Muscle of back (tissue), 13 donors: ENCODE measurements at places on chromosomes 4 and X.

- DNase-seq = no peak
Measured at GRCh38 chr4:138958519-138958918, 57.1 kb upstream of the NOCT start.

DNA sequence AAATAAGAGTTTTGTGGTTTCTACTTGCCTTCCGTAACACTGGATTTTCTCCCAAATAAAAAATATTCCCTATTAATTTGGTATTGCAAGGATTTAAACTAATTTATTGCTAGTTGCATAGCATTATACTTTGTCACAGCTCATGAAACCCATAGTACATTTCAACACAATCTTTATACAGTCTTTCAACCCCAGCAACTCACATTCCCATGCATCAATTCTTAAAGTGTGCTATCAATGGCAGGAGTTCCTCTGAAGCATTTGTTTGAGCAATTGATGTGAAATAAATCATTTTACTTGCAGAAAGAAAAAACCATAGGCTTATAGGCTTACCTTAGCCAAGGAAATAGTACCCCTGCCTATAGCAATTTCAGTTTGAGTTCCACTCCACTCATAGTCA lies 251.9 kb downstream of the PAPSS1 start:
- no peak for DNase-seq

DNA sequence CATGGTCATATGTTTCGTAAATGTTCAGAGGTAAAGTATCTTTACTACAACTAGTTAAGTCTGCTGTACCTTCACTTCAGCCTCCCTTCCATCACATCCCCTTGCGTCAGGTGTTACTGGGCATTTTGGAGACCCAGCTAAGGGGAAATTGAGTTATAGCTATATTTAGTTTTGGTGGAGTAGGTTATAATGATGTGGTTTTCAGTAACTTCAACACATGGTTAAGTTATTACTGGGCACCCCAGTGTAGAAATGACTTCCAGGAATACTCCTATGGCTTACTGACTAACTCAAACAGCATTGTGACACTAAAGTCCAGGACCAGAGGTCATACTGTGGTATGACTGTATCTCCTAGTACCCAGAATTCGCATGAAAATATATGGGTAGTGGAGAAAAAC lies 23.4 kb upstream of the ACSL1 start:
- DNase-seq = no peak

GRCh38 chrX:129930941-129931410 lies 25.0 kb downstream of the UTP14A start:
- DNase-seq = no peak

DNA sequence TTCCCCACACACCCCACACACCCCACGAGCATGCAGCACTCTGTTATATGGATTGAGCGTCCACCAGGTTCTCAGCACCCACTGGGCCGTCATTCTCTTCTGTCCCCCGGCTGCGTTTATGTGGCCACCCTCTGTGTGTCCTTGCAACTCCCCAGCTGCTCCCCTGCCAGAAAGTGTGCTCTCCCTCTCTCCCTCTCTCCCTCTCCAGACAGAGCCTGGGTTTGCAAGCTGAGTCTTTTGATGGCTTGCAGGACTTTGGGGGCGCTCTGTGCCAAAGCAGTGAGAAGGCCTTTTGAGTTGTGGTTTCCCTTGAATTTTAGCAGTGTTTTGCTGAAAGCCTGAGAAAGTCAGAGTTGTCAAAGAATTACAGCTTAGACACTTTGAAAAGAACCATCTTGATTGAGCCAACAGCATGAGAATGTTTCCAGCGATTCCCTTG lies 173.5 kb downstream of the DCLK2 start:
- no peak for DNase-seq

- DNase-seq = peak; percentile 39
Measured at GRCh38 chr4:73603271-73603710, 16.9 kb downstream of the RASSF6 start.

GRCh38 chr4:31949045-31949444 lies 1228.9 kb downstream of the PCDH7 start:
- no peak for DNase-seq

DNA sequence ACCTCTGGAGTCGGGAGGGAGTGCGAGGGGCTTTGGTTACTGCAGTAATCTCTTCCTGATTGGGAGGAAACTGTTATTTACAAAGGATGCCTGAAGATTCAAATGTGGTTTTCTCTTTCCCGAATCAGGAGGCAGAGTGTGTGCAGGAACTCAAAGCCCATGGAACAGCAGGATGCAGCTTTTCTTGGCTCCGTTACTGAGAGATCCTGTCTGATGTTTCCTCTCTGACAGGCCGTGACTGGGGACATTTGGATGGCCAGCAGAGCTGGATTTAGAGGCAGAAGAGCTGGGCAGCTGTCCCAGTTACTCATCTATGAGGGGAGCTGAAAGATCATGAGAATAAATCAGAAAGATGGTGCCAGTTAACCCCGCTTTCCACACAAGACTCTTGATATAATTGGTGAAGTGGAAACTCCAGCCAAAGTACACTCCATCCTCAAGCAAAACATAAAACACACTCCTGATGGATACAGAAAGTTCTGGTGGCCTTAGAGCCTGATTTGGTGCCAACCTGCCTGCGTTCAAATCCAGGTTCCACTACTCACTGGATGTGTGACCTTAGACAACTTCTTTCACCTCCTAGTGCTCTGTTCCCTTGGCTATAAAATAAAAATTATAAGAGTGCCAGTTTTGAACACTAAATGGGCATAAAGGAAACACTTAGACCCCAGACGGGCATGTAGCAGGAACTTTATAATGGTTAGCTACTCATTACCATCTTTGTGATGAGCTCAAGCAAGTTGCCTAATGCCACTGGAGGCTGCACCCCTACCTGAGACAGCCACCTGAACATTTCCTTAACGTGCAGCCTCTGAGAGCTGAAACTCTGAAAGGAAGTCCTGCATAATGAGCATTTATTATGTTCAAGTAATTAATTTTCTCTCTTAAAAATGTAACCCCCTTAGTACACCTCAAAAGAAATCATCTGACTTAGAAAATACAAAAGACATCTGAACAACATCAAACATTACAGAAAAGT lies 349.0 kb upstream of the GATB start:
- DNase-seq = peak; percentile 67

- DNase-seq = no peak
Measured at GRCh38 chr4:88957570-88957969, 99.4 kb downstream of the FAM13A start.

DNA sequence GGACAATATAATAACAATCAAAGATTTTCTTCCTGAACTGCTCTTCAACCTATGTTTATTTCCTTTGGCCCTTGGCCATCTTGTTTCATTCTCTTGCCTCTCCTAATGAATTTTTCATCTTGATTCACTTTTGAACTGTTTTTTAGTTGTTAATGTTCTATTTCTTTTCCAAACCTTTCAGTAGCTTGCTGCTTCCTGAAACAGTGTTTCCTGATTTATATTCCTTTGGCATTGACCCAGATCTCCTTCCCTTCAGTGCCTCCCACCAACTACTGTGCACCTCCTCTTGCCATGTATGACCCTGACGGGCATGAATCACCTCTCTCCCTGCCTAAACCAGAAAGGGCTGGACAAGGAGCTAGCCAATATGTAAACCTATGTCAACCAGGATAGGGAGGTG lies 25.6 kb upstream of the SPP1 start:
- no peak for DNase-seq

DNA sequence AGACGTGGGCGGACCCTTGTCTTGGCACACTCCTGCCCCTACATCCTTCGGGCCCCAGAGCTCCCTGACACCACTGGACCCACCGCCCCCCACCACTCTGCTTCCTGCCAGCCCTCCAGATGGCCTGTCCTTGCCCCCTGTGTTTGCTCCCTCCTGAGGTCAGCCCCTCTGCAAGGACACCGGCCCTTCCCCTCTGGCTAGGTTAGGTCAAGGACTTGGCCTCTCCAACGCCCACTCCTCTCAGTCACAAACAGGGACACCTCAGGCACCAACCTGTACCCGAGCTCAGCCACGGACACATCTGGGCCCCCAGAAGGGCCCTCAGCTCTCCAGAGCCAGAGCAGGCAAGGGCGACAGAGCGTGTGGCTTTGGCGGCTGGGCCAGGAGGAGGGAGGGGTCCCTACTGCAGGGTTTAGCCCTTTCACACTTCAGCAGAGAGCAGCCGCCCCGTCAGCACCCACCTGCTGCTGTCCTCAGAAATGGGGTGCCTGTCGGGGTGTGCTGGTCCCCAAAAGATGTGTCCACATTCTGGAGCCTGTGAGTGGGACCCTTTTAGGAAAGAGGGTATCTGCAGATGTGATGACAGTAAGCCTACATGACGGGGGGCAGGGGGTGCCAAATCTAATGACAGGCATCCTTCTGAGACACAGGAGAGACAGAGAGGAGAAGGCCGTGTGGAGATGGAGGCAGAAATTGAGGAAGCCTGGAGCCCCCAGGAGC lies 23.5 kb upstream of the DUSP9 start:
- no peak for DNase-seq

DNA sequence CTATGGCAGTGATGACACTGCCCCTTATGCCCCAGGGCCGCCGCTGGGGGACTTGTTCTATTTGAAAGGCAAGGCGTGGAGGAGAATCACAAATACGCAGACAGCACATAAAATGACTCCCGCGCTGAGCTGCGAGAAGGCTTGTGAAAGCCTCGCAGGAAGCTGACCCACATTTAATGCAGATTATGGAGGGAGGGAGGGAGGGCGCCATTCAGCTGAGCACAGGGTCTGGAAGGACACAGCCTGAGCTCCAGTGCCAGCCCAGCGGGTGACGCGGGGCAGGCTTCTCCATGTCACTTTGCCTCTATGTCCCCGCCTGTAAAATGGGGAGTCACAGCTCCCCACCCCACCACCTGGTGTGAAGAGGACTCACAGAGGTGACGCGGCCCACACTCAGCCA lies 14.3 kb downstream of the ABLIM2 start:
- no peak for DNase-seq

DNA sequence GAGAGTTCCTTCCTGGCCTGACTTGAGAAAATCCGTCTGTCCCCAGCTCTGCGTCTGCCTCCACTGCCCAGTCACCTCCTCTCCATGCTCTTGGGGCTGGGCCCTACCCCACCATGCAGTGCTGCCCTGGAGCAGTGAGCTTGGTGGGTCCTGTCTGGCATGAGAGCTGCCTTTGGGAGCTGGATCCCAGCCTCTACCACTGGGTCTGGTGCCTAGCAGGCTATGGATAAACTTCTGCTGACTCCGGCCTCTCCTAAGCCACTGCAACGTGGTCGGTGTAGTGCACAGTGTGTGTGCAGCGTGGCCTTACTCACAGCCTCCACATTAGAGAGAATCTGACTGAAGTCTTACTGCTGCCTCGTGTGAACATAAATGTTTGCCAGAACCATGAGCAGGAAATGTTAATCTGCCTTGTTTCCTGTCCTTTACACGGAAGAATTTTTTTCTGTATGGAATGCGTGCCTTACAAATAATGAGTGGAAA lies 47.6 kb downstream of the HTT start:
- DNase-seq = peak; percentile 37

GRCh38 chr4:189809839-189810238 lies 130.8 kb upstream of the FRG1 start:
- no peak for DNase-seq

- peak; percentile 81 for DNase-seq
Measured at GRCh38 chrX:102652031-102652688, 877 bp downstream of the GPRASP1 start.

DNA sequence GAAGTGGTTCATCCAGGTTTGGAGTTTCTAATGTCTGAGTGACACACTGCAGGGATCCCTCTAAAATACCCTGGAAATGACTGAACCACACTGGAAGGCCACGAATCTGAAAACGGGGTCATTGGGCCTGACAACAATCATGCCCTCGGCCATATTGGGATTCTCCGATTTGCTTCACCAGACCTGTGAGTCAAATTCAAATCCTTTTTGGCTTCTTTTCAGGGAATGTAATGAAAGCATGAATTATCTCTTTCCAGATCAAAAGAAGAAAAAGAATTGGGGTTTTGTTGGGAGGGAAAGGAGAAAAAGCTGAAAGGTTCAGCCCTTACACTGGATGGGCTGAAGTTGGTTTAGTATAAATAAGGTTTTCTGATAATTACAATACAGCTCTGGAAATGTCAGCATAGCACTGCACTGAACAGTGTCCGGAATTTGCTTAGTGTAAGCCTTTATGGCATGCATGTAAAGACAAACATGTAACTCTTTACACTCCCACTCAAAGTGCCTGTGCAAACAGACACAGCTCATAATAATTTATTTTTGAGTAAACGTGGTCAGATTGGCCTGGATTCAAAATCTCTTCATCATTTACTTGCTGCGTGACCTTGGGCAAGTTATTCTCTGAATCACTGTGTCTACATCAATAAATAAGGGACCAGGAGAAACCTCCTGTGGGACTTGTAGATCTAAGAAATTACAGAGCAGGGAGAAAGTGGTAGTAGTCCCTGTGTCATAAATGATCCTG lies 21.4 kb downstream of the CT47C1 start:
- no peak for DNase-seq

GRCh38 chr4:81960961-81961360 lies 412.8 kb downstream of the HNRNPD start:
- DNase-seq = no peak

DNA sequence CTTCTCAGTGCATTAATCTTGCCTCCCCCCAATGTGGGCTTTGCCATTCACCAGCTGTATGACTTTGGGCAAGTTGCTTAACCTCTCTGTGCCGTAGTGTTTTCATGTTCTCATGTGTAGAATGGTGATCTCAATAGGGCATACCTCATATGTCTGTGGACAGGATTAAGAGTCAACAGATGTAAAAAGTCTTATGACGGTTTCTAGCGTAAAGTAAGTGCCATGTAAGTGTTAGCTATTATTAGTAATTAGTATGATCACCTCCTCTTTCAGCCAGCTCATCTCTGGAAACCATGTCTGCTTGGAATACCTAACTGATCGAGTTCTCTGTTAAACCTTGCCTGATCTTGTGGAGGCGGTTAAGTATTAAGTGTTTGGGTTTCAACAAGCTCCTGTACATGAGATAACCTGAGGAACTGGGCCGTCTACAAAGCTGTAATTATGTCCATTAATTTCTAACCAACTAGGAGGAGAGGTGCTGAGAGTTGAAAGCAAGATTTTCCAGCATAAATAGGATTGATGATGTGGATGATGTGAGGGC lies 66.3 kb downstream of the TSC22D3 start:
- DNase-seq = no peak

GRCh38 chr4:55947912-55948725 lies 626 bp upstream of the CEP135 start:
- peak; percentile 90 for DNase-seq

DNA sequence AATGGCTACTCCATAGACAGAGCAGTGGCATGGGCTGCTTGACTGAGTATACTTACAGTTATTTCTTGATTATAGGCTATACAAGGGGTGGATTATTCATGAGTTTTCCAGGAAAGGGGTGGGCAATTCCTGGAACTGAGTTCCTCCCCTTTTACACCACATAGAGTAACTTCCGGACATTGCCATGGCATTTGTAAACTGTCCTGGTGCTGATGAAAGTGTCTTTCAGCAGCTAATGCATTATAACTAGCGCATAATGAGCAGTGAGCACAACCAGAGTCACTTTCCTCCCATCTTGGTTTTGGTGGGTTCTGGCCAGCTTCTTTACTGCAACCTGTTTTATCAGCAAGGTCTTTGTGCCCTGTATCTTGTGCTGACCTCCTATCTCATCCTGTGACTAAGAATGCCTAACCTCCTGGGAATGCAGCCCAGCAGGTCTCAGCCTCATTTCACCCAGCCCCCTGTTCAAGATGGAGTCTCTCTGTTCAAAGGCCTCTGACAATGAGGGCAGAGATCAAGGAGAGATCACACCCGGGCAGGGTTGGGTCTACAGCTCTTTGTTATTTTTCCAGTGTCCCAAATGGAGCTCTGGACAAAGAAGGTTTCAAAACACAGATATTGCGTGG lies 468.4 kb upstream of the PRKX start:
- no peak for DNase-seq
